ENCODE measurements at places on chromosomes 6 and 20.

DNA sequence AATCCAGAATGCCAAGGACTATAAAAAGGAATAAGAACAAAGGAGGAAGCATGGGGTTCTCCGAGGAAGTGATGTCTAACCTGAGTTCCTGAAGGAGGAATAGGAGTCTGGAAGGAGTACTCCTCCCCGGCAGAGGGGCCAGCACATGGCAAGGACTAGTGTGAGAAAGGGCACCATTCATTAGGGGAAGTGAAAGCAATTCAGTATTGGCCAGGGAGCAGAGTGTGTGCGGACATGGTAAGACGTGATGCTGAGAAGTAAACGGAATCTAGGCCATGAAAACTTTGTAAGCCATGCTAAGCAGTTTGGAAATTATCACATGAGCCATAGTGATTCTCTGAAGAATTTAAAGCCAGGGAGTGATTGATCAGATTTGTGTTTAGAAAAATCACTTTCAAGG lies 218.9 kb upstream of the PRDM1 start:
- no peak for DNase-seq

DNA sequence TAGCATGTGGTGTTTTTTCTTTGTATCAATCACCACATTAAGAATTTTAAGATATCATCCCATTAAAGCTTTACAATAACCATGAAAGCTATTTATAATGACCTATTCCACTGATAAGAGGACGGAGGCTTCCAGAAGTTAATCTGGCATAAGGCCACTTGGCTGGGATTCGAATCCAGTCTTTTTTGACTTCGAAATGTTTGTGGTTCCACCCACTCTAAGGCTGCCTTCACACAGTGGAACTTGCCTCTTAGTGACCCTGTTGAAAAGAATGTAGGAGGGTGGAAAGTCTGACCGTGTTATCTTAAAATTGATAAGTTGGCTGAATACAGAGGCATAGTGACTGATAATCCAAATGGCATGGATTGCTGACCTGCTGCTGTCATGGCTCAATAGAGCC lies 959.7 kb downstream of the KIF16B start:
- DNase-seq = no peak

DNA sequence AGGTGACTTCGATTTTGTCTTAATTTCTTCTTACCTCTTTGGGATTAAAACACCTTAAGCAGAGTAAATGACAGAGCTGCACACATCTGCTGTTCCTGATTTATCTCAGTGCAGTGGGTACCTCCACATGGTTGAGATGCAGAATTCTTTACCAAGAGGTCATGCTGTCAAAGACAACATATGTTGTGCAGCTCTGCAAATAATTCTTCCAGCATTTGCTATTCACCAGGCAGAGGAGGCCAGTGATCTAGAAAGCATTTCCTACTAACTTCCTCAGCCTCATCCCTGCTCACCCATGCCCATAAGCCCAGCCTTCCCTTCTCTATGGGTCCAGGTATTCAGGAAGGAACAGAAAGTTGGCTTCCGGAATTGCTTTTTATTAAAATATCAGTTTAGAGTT lies 109.3 kb downstream of the THBS2 start:
- DNase-seq = no peak

DNA sequence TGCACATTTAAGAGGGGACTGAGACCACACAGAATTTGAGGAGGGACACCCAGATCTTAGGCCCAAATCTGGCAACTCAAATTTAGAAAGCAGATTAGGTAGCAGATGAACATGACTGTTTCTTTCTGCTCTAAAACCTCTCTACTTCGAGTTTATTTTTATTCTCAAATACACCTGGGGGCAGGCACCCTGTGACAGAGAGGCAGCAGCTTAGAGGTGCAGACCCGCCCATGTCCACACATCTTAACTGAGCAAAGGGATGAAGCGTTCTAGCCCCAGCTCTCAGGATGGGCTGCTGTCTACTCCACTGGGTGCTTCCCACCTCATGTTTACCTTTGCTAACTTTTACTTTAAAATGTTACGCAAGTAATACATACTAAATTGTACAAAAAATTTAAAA lies 125.0 kb downstream of the SLC23A2 start:
- DNase-seq = no peak

GRCh38 chr6:138681627-138682026 lies 91.9 kb upstream of the CCDC28A start:
- no peak for DNase-seq

DNA sequence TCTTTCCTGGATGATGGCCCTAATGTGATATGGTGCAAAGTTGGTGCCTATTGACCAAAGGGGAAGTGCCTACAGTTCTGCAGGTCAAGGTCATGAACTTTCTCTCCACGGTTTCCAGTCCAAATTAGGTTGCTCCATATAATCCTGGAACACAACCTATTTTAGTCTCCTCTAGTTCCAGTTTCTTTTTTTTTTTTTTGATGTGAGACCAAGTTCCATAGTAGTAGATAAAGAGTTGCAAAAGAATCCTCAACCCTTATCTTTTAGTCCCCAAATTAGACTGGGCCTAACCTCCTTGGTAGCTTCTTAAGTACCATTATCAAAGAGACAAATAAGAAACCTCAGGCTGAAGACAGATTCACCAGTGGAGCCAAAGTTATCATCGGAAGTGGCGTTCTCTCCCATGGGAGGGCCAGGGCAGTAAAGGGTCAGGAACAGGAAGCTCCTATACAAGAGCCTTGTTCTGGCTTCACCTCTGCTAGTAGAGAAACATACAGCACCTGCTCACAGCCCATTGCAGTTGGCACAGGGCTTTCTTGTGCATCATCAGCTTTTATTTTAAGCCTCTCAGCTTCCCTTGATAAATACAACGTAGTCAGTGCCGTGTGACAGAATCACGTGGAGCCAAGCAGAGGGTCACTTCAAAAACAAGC lies 132.2 kb upstream of the RREB1 start:
- DNase-seq = no peak

GRCh38 chr20:46243707-46244628 lies 64.3 kb downstream of the CDH22 start:
- no peak for DNase-seq

- no peak for DNase-seq
Measured at GRCh38 chr20:19969507-19970255, 47.5 kb upstream of the NAA20 start.

DNA sequence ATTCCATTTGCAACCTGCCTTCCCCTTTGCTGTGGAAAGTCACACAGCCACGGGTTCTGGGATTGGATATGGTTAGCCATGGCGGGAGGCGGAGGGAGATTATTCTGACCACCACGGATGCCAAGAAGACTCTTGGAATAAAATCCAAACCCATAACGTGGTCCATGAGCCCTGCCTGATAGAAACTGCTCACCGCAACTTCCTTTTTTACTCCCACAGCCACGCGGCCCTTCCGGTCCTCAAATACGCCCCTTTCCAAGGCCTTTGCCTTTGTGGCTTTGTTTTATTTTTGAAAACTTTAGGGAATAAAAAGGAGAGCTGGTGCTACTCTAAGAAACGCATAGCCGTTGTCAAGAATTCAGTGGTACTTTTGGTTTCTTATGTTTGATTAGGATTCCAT lies 602.5 kb upstream of the CDH4 start:
- no peak for DNase-seq

GRCh38 chr6:168671863-168672546 lies 231.0 kb downstream of the SMOC2 start:
- DNase-seq = no peak

GRCh38 chr6:104630955-104631354 lies 228.8 kb downstream of the HACE1 start:
- DNase-seq = no peak

DNA sequence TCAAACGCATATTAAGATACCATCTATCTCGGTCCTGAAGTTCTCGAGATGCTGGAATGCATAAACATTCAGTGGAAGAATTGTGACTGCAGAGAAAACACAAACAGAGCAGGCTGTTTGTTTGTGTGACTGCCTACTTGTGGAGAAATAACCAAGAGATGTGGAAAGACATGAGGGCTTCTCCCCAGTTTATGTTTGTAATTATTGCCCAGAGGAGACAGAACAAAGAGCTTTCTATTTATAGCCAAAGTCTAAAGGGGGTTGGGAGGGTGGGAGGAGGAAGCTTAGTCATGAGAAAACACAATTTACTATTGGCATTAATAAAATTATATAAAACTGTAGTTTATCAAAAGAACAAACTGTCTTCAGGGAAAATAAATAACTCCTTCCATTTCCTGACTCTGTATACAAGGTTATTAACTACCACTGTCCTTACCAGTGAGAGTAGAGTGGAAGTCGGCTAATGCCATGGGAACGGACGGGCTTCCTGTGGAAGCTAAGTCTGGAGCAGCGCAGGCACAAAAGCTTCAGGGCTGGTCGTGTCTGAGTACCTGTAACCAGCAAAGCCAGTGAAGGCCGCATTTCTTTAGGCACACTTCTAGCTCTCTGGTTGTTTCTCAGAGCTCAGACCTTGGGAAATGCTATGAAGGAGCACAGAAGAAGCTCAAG lies 200.2 kb upstream of the SUPT3H start:
- no peak for DNase-seq

GRCh38 chr6:150078788-150079187 lies 9.9 kb upstream of the ULBP3 start:
- DNase-seq = no peak
